ENCODE measurements at places on chromosomes 11 and 22.

- no peak for DNase-seq
These were observed 651 bp upstream of the CARD16 start for GRCh38 chr11:105045676-105046296.

- no peak for DNase-seq
These were observed 823 bp upstream of the CPT1A start for GRCh38 chr11:68842427-68843051.

GRCh38 chr11:18615628-18616392, 16.2 kb downstream of the MISFA start:
- DNase-seq, result no peak

- DNase-seq, result no peak
These were observed 65.5 kb downstream of the GGTLC2 start for GRCh38 chr22:22709719-22710445.

DNA sequence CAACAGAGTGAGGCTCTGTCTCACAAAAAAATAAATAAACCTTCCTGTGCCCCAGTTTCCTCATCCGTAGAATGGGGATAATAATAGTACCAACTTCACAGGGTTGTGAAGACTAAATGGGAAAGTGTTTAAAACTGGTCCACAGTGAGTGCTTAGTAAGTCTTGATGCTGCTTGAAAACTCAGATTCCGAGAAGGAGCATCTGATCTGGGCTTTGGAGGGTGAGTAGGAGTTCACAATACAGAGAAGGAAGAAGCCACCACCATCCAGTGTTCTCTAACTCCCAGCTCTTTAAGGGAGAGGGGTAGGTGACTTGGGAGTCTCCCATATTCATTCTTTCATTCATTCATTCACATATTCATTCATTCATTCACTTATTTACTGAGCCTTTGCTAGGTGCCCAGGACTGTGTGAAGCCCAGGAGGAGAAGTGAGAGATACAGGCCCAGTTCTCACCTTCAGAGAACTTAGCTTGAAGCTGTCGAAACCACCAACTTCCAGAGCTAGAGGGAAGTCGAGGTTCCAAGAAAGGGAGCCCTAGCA, 17.7 kb downstream of the CYTH4 start:
- DNase-seq, result no peak

- DNase-seq, result no peak
These were observed 3.1 kb upstream of the VPREB1 start for GRCh38 chr22:22241554-22241898.

DNA sequence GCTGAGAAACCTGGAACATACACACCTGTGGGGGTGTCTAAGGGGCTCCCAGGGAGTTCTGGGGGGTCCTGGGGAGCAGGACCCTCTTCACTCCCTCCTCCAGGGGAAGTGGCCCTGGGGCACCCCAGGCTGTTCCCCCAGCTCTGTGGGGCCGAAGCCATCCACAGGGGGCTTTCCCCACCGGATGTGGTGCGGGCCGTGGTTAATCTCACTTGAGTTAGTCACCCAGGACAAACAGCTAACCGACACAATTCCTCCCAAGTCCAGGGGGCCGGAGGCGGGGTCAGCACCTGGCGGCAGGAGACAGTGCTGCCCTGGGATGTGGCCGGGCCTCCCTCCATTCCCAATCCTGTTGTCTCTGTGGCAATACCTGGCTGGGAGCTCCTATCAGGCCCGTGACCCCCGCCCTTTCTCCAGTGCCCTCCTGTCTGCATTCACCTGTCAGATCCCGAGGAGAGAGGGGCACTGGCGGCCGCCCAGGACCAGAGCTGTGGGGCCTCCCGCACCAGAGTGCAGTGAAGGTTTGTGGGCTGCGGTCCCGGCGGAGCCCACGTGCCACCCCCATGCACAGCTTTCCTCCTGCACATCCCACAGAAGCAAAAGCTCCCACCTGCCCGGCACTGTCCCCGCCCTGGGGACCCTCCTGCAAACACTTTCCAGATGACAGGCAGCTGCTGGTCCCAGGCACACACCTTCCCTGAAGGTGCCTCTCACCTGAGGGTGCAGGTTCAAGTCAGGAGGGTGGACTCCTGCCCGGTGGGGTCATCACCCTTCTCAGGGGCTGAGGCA, 5.2 kb upstream of the MUC5AC start:
- DNase-seq, result no peak

GRCh38 chr11:113553915-113554314, 78.7 kb upstream of the DRD2 start:
- no peak for DNase-seq

GRCh38 chr11:40170078-40170477, 1289.4 kb downstream of the LRRC4C start:
- DNase-seq, result no peak

DNA sequence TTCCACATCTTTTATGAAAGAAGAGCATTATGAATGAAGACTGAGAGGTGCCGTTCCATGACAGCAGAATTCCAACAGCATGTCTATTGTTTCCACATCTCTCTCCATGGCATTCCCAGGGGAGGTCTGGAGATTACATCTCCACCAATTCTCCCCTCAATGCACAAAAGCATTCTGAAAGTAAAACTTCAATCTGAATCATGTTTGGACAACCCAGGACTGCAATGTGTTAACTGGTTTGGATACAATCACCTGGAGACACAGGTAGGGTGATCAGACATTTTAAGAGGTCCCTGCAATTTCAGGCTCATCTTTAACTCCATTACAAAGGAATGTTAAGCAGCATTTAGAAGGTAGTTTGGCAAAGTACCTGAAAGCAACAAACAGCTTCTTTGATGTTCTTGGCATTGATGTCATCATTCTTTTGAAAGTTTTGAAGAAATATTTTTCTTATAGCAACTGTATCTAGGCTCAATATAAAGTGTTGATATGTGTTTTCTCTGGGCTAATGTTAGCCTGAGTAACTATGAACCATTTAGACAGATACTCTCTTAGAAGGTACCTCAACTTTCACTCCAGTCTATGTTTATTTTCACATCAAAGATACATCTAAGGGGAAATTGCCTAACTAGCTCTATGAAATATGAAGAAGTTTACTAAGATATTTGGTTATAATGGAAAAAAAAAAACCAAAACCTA, 181.4 kb upstream of the MTMR2 start:
- no peak for DNase-seq

DNA sequence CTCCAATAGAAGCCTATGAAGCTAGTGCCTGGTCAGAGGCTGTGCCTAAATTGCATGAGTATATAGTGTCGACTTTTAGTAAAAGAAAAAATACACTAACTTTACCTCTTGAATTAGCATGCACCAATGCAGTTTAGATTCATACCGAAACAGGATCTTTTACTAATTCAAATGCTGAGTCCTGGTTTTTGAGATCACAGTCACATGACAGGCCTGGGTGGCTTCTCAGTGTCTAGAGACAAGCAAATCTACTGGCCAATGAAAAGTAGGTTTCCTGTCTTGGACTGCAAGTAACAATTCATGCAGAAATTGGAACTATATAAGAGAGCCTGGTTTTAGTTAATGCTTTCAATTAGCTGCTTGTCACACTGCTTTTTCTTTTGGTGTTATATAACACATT, 7.2 kb downstream of the ARHGEF12 start:
- DNase-seq, result no peak

GRCh38 chr11:134587345-134587744, 175.3 kb upstream of the B3GAT1 start:
- DNase-seq, result no peak

DNA sequence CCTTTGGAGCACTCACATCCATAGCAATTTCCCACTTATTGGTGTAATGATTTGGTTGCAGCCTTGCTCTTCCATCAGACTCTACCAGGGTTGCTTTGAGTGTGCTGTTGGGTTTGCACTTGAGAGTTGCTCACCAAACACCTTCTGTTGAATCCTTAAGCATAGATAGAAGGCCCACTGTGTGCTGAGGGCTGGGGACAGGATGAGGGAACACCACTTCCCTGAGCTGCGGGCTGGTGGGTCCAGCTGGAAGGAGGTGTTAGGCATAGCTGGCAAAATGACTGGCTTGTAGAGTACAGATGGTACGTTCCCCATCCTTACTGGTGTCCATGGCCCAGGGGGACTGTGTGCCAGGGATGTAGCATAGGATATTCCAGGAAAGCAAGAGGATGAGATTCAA, 3.9 kb downstream of the PRDM11 start:
- no peak for DNase-seq

- DNase-seq, result no peak
These were observed 8.7 kb upstream of the KCNJ5 start for GRCh38 chr11:128882451-128882850.

DNA sequence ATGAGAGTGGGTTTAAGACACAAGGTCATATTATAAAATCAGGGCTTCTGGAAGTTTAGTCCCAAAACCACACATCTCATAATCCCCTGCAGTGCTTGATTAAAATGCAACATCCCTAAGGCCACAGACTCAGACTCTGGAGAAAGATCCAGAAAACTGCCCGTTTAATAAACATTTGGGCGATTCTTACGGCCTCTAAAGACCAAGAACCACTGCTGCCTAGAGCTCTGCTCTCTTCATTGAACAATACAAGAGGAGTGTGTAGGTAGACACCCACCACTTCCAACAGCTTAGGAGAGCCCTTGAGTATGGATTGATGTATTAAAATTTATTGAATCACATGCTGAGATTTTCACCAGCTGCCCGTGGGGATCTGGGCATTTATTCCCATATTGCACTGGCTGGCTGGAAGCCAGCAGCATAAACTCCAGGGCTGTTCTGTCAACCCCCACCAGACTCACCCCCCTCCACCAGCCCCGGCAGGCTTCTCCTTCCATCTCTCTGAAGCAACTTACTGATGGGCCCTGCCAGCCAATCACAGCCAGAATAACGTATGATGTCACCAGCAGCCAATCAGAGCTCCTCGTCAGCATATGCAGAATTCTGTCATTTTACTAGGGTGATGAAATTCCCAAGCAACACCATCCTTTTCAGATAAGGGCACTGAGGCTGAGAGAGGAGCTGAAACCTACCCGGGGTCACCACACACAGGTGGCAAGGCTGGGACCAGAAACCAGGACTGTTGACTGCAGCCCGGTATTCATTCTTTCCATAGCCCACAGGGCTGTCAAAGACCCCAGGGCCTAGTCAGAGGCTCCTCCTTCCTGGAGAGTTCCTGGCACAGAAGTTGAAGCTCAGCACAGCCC, 749 bp upstream of the BEST1 start:
- DNase-seq, result peak; percentile 55

DNA sequence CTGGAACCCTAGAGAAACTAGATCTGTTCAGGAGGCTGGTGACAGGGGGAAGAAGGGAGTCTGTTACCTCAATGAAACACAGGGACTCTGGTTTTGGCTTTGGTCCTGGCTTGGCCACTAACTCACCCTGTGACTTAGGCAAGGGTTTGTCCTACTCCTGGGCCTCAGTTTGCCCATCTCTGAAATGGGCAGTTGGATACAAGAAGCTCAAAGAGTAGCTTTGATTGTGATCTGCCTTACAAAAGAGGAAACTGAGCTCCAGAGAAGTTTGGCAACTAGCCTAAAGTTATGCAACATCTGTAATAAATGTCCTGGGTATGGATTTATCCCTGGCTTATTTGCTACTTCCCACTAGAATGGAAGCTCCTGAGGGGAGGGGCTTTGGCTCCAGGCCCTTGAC, 24.0 kb upstream of the LMO1 start:
- no peak for DNase-seq

- no peak for DNase-seq
These were observed 151.2 kb downstream of the MAML2 start for GRCh38 chr11:96191752-96192151.
